ENCODE measurements at places on chromosomes 3 and 15.

DNA sequence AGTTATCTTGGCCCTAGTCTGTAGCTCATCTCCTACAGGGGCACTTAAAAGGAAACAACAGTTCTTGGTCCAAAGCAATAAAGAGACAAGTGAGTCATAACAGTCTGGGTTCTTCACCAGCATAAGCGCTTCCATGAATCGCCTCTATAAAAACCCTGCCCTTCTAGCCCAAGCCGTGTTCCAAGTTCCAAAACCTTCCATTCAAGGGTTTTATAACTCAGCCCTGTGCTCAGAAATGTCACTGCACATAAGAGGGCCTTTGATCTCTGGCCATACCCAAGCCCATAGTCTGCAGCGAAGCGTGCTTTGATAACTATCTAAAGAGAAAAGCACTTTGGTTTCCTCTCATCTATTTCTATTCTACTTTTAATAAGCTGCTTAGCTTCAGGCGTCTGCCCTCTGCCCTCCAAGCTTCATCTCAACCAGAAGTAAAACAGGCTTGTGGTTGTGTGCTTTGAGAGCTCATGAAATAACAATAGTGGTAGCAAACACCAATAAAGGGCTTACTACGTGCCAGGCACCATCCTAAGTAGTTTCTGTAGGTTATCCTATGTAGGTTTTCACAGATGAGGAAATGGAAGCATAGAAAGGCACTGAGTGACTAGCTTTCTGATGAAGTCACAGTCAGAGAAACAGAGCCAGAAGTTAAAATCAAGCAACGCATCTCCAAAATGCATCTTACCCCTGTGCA lies 64.0 kb upstream of the AKAP13 start:
- DNase-seq, result no peak

GRCh38 chr3:168086541-168087260 lies 9.0 kb downstream of the GOLIM4 start:
- no peak for DNase-seq

DNA sequence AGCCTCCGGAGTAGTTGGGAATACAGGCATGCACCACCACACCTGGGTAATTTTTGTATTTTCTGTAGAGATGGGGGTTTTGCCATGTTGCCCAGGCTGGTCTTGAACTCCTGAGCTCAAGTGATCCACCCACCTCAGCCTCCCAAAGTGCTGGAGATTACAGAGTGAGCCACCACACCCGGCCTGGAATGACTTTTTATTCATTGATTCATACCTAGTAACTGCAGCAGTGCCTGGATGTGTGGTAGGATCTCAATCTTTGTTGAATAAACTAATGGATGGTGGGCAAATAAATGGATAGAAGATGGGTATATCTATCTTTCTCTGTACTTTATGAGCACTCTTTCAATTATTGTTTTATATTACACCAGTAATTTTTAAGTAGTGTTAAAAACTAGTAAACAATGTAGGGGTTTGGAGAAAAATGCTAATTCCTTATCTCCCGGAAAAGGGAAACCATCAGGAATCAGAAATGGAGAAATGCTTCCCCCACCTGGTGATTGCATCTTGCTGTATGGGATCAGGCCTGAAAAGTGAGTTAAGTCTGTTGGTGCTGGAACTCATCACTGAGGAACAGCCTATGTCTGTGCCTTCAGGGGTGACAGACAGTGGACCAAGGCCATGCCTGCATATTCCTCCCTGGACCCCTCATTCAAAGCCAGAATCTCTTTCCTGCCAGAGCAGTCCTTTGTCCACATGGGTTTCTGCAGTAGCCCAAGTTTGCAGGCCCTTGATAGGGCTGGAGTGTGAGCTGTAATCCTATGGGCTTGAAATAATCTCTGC lies 161.0 kb upstream of the CTDSPL start:
- no peak for DNase-seq

DNA sequence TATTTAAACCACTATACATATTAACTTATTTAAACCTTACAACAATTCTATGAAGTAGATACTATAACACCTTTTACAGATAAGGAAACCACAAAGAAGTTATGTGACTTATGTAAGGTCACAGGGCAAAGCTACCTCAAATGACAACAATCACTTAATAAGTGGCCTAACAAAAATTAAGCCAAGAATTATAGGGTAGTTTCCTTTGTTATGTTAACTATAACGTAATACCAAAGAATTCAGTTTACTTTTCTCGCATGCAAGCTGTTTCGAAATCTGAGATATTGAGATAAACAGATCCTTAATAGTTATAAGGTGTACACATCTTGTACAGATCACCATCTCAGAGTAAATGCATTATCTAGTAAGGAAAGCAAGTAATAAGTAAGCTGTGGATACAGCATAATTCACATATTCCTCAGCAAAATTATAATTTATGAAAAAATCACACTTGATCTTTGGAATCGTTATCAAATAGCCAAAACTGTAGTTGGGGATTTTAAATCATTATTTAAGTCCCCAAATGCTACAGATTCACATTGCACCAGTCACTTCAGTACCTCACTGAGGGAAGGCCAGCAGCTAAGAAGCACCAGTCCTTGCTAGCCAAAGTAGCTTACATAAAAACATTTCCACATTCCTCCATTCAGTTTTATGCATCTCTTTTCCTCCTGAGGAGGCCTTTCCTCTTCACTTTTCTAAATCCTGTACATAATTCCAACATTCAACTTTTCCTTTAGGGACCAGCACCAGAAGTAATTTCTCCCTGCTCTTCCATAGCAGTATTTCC lies 226.8 kb downstream of the TBC1D5 start:
- DNase-seq, result no peak

- no peak for DNase-seq
Measured at GRCh38 chr3:161107311-161107710, 2.2 kb upstream of the B3GALNT1 start.

DNA sequence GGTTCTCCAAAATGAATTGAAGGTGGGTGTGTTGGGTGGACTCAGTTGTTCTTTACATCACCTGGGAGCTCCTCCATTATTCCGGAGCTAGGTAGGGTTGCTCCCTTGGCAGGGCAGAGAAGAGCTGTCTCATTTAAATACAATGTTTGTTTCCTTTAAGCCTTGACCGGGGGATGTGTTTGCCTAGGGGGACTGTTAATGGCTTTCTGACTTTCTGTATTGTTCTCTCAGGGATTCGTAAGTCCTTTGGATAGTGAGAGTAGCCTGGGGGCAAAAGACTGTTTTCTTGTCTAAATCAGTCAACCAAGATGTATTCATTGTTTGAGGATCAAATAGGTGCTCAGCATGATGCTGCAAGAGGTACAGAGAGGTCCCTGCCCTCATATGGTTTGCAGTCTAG lies 71.1 kb downstream of the CDAN1 start:
- no peak for DNase-seq

DNA sequence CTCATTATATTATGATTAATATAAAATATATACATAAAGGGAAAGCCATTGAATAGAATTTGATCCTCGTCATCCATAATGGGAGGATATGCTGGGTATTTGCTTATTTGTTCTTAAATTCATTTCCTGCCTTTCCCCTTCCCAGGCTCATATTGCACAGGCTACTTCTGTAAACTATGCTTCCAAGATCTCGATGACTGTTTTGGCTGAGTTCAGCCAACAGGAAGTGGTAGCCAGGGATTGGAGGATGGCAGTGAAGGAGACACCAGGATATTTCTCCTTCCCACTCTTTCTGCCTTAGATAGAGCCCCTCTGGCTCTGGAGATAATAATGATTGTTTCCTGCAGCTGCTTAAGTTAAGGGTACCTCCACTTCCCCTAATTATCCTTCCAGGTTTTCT lies 44.3 kb upstream of the DYNC1LI1 start:
- DNase-seq, result no peak

DNA sequence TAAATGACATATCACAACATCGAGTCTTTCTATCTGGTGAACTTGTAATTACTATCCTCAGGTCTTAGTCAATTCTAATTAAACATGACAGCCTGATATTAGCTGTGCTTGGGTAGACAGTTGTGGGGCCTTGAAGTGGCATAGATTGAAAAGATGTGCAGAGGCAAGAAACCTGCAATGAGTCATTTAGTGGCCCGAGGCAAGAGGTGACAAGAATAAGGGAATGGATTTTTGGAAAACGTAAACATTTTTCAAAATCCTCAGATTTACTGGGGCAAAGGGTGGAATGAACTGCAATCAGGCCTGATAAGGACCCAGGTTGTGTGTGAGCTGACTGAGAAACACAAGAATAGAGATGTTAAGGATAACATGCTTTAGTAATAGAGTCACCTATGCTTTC lies 29.5 kb upstream of the ULK4 start:
- no peak for DNase-seq

DNA sequence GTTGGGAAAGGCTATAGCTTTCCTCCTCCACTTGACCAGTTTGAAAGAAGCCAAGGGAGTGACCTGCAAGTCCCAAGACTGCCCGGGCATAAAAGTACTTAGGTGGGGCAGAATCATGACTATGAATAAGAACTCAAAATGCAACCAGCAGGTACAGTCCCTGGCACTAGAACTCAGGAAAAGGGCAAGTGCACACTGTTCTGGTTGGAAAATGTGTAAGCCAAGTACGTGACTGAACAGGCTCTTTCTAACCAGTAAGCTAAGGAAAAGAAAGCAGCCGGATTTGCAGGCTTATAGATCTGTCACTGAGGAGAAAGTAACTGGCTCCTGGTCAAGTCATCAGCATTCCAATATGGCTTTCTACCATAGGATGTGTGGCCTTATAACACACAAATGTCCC lies 101.2 kb upstream of the SLC4A7 start:
- no peak for DNase-seq

GRCh38 chr3:35549690-35550089 lies 89.6 kb upstream of the ARPP21 start:
- DNase-seq, result no peak
